Head of caudate nucleus (tissue), 42 donors: ENCODE measurements at places on chromosomes 2 and 18.

DNA sequence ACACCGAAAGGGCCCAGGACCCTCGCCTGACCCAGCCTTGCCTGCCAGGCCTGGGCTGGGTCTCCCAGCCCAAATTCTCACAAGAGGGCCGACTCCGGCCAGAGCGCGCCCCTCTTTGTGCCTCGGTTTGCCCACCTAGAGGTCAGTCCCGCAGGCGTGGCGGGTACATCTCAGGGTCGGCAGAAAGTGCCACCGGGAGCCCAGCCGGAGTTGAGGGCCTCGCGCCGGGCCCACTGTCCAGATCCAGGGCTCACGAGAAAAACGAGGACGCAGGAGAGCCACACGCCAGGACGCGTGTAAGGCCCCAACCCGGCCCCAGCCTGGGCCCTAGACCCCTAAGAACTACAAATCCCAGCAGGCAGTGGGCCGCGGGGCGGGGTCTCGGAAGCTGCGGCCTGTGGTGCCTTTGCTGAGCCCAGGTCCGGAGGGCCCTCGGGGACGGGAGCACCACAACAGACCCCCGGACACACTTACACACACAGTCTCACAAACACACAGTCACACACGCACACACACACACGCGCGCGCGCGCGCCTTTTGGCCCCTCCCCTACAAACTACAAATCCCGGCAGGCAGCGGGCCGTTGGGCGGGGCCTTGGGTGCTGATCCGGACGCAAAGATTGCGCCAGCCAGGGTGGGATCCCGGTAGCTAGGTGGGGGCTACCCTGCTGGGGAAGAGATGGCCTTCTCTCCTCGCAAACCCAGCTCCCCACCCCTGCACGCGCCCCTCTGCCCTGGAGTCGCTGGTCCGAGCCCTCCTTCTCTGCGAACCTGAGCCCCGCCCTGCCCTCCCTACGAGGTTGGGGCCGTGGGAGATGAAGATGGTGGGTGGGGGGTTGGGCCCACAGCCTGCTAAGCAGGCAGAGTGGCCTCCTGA is at the start of gene SH2D6:
Gene SH2D6, plus strand, starts transcription at position 583 of the 877 bp plus-strand sequence. CDS start 10,752 bp downstream, outside the sequence.
- DNase-seq: peak; percentile 92

- no peak for DNase-seq
Observed at GRCh38 chr18:79506191-79507075, 110.7 kb downstream of the NFATC1 start.

GRCh38 chr2:109453371-109453995 is 160.3 kb downstream of the SEPTIN10 start:
- DNase-seq: no peak

DNA sequence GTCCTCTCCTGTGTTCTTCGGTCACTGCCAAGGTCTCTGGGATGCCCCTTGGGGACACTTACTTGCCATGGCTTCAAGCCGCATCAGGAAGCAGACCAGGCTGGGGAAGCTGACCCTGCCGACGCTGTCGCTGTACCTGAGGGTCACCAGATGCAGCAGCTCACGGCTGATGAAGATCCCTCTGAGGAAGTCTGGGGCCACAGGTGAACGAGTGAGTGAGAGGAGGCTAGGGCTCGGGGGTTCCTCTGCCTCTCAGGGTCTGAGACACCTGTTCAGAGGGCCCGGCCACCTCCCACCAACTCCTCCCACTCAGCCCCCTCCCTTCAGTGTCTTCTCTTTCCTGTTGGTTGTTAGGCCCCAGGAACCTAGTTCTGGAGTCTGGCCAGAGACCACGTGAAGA is 74.9 kb downstream of the CAPN13 start:
- DNase-seq: no peak

DNA sequence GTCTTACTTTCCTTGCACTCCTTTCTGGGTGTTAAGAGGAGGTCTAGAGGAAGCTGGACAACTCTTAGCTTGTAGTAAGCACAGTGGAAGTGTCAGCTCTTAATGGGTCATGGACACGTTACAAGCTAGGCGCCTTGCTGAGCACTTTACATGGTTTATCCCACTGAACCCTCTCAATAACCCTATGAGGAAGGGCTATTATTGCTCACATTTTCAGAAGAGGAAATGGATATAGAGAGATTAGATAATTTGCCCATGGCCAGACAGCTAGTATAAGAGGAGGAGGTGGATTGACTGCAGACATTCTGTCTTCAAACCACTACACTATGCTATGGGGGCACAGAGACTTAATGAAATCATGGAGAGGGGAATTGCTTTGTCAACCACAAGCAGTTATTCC is 8.3 kb upstream of the IL1RN start:
- no peak for DNase-seq
